ENCODE measurements at places on chromosomes 3 and 15.

- DNase-seq, result peak; percentile 90
These were observed 4.6 kb upstream of the TBL1XR1 start for GRCh38 chr3:177201700-177202397.

DNA sequence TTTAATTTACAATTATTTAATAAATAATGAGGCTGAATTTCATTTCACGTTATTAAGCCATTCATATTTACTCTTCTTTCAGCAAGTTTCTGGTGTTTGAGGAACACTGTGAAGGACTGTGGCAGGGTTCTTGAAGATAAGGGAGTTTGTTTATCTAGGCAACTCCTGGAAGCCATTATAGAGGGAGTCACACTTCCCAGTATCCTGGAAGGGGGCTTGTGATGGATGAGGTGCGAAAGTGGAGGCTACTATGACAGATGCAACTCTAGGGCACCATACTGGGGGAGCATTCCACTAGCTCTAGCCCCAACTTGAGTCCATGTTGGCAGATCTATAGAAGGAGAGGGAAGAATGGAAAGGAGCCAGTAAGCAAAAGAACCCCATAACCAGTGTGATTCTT lies 14.4 kb downstream of the CNOT10 start:
- no peak for DNase-seq

DNA sequence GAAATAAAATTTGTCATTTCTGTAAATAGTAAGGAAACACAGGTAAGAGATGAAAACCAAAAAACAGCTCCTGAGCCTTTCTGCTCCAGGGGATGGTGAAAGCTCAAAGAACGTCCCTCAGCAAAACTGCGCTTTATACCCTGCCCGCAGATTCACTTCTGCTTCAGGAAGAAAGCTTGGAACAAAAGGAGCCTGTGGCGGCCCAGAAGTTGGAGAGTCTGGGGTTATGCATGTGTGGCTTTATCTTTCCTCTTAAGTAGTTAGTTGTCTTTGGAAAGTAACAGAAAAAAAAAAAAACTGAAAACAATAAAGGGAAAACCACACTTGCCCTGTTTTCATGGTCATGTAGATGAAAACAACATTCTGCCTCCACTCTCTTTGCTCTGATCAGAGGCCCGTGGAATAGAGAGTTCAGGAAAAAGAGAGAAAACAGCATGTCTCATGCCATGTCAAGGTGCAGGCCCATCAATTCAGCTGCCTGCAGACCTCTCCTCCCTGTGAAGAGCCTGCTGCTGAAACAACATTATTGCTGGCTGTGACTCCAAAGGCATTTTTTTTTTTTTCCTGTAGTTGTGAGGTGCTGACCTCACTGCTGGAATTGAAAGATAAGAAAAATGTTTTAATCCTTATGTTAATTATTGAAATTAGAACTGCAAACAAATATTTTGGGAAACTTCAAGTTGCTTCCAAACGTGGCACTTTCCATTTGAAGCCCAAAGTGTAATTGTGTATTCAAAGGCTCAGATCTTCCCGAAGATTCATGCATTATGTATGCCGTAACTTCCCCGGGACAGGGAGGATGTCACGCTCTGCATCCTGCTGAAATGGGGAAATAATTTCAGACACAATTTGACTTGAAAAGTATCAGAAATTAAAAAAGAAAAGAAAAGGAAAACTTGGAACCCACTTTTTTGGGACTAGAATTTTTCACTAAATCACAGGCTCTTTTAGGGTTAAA lies 108.4 kb upstream of the ZNF385D start:
- no peak for DNase-seq

- no peak for DNase-seq
These were observed 37.9 kb downstream of the NTRK3 start for GRCh38 chr15:88218557-88219221.

GRCh38 chr3:196609343-196609775 lies 30.1 kb upstream of the NRROS start:
- peak; percentile 56 for DNase-seq

- peak; percentile 44 for DNase-seq
These were observed 289.6 kb downstream of the UACA start for GRCh38 chr15:70473581-70474370.

- DNase-seq, result no peak
These were observed 309.5 kb upstream of the SLITRK3 start for GRCh38 chr3:165505657-165506056.

GRCh38 chr3:138241676-138242075 lies 54.6 kb downstream of the ARMC8 start:
- no peak for DNase-seq

DNA sequence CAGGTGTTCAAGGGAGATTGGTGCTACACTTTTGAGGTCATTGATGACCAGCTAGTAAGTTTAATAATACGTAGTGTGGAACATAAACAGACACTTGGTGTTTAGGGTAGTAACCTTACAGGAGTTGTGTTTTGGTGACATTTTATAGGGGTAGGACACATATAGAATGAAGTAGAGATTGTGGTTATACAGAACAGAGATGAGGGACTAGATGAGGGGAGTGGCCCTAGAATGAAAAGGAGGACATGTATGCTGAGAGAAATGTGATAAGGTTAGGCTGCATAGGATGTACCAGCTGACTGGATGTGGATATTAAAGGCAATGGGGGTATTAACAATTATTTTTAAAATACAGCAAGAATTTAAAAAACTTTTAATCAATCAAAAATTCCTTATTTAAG lies 8.0 kb downstream of the MBNL1 start:
- no peak for DNase-seq

DNA sequence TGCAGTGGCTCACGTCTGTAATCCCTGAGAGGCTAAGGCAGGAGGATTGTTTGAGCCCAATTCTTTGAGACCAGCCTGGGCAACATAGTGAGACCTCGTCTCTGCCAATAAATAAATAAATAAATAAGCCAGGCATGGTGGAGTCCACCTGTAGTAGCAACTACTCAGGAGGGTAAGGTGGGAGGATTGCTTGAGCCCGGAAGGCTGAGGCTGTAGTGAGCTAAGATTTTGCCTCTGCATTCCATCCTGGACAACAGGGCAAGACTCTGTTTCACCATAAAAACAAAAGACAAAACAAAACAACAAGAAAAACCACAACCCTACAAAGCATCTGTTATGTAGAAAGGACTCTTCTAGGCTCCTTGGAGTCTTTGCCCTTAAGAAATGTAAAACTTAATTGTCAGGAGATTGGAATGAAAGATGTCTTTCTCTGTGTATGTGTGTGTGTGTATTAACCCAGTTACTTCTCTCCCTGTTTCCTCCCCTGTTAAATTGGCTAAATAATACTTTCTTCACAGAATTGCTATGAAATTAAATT lies 9.5 kb downstream of the NECTIN3 start:
- DNase-seq, result no peak

GRCh38 chr3:56835650-56836227 lies 34.0 kb upstream of the ARHGEF3 start:
- no peak for DNase-seq

GRCh38 chr15:45151998-45152828 lies 22.4 kb downstream of the DUOX1 start:
- DNase-seq, result no peak

DNA sequence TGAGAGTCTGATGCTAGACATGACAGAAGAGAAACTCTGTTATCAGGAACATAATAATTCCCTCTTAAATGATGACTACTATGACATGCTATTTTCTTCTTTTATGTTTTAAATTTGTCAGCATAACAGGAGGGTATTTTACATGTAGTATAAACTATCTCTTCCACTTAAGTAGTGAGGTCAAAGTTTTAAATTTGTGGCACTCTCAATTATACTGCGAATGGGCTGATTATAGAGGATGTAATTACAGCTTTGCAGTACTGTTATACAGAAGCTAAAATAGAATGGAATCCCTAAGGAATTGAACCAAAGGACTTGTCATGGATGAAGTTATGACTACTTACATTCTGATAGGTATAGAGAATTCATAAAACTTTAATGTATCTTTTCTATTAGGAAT lies 34.3 kb downstream of the CMSS1 start:
- DNase-seq, result no peak

GRCh38 chr15:81223346-81223971 lies 26.8 kb downstream of the IL16 start:
- no peak for DNase-seq

DNA sequence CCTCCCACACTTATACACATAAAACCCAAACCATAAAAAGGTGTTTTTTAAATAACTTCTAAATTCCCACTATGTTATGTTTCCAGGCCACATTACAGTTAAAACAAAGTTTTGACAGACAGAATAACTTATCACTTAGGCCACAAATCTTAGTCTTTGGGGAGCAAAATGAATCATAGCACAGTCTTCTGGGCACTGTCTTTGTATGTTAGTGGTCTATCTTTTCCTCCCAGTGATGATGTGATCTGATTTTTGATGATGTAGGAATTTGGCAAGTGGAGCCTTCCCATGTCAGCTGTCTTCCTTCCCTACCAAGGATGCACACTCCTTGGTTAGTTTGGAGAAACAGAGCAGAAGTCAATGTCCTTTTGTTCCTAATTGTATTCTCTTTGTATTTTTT lies 67.3 kb downstream of the THSD4 start:
- DNase-seq, result no peak

GRCh38 chr3:58713715-58714401 lies 47.3 kb upstream of the FAM3D start:
- DNase-seq, result no peak

DNA sequence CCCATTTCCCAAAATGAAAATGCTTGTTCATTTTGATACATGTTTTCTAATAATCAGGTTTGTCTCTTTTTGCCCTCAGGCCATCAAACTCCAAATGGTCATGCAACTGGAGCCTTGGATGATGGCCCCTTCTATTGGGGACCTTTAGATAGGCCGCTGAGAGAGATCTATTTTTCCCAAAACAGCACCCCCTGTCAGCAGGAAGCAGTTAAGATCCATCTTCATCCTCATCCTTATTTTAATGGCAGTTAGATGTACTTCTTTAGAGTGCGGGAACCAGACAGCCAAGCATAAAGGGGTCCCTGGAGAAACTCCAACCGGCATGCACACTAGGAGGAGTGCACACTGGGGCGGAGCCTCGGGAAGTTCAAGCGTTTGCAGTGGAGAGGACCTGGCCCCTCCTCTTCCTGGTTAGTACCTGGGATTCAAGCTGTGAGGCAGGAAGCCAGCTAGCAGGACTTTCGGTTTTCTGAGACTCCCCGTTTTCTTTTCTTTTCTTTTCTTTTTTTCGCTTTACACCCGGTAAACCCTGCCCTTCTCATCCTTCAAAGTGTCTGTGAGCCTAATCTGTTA lies 31.9 kb upstream of the STRIT1 start:
- DNase-seq, result no peak

DNA sequence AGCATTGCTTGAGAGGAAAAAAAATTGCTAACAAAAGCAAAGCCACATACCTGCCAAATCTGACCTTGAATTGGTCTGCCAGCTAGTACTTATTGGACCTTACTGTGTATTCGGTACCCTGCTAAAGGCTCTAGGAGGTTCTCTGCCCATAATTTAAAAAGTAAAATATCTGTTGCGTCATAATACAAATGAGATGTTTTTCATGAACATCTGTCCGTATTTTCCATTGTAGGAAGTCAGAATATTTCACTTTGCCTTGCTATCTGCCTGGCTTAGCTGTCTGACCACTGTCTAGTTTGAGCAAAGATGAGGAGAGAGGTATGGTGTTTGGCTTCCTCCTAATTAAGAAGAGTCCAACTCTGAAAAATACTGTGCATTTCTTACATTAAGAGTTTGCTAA lies 10.8 kb upstream of the C3orf20 start:
- DNase-seq, result no peak

GRCh38 chr3:39970982-39971381 lies 161.6 kb downstream of the MYRIP start:
- DNase-seq, result no peak

- no peak for DNase-seq
These were observed 92.8 kb downstream of the ZNF280D start for GRCh38 chr15:56640549-56640948.

DNA sequence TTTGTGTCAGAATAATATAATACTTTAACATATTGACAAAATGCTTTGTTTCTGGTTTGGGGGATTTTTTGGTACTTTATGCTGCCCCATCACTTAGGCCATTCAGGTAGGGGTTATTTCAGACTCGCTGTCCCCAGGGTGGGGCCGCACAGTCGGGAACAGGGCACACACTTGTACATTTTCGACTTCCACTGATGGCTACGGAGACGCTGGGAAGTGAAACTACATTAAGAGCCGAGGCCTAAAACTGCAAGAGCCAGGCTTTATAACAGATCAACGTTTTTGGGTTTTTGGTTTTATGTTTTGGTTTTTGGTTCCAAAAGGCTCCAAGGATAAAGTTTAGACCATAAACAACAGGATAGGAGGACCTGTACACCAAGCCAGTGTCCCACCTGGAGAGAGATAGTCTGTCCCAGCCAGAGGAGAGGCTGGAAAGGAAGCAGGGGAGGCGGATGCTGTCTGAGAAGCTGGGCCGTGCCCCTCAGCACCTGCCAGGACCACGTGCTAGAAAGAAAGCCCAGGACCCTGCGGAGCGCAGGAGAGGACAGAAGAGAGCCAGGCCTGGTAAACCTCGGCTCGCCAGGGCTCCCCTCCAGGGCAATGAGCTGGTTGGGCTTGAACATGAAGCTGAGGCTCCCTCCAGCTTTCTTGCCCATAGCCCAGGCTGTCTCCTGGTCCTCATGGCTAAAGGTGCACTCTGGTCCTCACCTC lies 111.7 kb downstream of the CHSY1 start:
- no peak for DNase-seq

GRCh38 chr3:156226676-156227420 lies 106.5 kb downstream of the KCNAB1 start:
- DNase-seq, result no peak

- DNase-seq, result no peak
These were observed 9.2 kb downstream of the ZIC1 start for GRCh38 chr3:147418371-147418781.

- DNase-seq, result no peak
These were observed 550.6 kb upstream of the NECTIN3 start for GRCh38 chr3:110521019-110521418.

DNA sequence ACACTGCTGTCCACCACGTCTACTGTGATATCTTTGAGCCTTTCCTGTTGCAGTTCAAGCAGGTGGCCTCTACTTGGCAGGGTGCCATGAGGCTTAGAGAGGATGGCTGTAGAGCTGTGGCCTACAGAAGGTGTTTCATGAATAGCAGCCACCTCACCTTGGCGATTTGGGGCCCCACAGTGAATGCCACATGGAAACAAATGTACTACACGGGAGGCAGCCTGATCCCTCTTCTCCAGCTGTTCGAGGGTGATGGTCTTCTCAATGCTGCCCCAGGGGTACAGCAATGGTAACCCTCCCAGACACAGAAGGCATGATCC lies 70.7 kb downstream of the FAM43A start:
- no peak for DNase-seq

GRCh38 chr15:34014556-34014955 lies 24.4 kb downstream of the AVEN start:
- no peak for DNase-seq

GRCh38 chr15:31384568-31384967 lies 57.9 kb downstream of the KLF13 start:
- no peak for DNase-seq

GRCh38 chr15:59115047-59115446 lies 10.1 kb downstream of the CCNB2 start:
- no peak for DNase-seq

DNA sequence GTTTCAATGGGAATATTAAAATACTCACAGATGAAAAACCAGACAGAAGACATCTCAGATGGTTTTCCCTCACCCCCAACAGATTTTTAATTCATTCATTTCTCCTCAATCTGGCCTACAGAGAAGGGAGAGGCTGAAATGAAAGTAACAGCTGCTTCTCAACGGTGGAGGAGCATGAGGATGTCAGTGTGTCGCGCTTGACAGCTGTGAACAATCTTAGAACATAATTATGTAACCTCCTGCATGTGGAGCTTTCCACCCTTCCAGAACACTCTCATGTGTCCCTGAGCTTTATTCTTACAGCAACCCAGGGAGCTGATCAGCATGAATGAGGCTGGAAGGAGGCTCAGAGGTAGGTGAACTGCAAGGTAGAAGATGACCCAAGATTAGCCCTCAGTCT lies 52.7 kb downstream of the MB21D2 start:
- no peak for DNase-seq

Measured in SK-N-MC (cell line).